Stimulated activated CD4-positive, alpha-beta T cell treated with anti-CD3 and anti-CD28 coated beads, Interleukin-15, amount 100 ng/mL, for 1 hour (primary cell): ENCODE measurements at places on chromosomes 3 and 15.

GRCh38 chr15:72737723-72738122 lies 45.8 kb downstream of the ADPGK start:
- no peak for DNase-seq

- DNase-seq: no peak
Observed at GRCh38 chr3:58026598-58026997, 18.4 kb downstream of the FLNB start.

GRCh38 chr3:171615281-171615680 lies 155.1 kb upstream of the TNIK start:
- DNase-seq: no peak

DNA sequence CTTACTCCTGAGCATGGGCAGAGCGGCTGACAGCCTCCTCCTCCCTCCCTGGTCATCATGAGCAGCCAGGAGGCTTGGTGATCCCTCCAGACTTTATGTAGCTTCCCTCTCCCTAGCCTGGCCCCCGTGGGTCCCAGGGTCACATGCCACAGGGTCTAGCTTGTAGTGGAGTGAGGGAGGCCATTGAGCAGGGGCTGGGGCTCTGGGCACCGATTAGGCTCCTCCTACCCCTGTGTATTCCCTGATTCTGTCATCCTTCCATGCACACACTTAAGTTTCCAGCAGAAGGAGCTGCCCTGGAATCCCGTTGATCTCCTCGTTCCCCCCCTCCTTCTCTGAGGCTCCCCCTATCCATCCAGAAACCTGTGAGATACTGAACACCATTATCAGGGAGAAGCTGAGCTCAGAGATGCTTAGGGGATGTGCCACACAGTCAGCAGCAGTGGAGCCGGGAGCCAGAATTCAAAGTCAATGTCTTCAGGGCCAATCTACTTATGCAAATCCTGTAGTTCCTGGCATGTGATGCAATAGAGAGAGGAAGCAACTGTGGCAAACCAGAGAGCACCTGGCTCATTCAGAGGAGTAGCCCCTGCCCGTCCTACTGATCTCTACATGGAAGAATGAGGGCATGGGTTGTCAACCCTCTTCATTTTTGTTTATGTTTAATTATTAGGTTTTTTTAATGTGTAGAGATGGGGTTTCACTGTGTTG lies 17.2 kb downstream of the CCDC33 start:
- DNase-seq: no peak

GRCh38 chr3:33773637-33774036 lies 24.8 kb upstream of the PDCD6IP start:
- DNase-seq: no peak

GRCh38 chr3:142987707-142988106 lies 13.7 kb upstream of the U2SURP start:
- DNase-seq: no peak

DNA sequence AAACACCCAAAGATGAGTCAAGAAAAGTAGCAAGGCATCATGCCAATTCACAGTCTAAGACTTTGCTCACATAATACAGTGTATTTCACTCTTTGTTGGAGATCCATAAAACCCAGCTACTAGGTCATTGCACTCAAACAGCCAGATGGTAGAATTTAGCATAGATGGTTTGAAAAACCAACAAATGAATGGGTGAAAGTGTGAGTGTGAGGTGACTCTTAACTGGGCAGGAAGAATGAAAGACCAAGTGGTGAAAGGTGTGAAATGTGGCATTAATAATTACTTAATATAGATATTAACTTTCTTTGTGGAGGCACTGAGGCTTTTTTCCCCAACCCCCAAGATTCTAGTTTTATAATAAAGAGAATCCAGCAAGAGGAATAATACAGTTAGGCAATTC lies 159.5 kb downstream of the SQOR start:
- no peak for DNase-seq

- no peak for DNase-seq
Observed at GRCh38 chr3:123590685-123591450, 6.0 kb upstream of the HACD2 start.

- DNase-seq: no peak
Observed at GRCh38 chr15:93158097-93158900, 69.3 kb upstream of the RGMA start.
